ENCODE measurements at places on chromosomes 3 and 15.
A peak's percentile ranks its signal among the peaks of the same experiment; 100 is the strongest.

DNA sequence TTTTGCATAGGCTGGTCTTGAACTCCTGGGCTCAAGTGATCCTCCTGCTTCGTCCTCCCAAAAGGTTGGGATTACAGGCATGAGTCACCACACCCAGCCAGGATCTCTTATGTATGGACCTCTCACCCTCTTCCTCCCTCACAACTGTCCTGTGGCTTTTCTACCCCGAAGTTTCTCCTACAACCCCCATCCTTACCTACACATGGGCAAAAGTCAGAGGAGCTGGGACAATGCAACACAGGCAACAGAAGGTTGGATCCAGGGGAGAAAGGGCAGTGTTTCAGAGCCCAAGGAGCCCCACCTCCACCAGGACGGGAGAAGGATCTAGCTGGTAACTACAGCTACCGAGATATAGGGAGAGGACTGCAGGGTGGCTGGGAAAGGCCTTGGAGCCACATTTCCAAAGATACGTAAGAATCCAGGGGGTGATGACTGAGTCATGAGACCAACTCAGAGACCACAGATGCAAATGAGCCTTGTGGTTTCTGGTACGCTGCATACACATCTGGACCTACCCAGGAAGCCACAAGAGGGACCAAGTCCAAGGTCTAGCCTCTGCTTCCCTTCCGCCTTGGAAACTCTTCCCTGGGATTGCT is 13.6 kb downstream of the IGDCC4 start:
- no peak for DNase-seq

GRCh38 chr15:96505014-96505413 is 174.5 kb downstream of the NR2F2 start:
- no peak for DNase-seq

GRCh38 chr3:16373341-16373946 is 108.4 kb downstream of the OXNAD1 start:
- DNase-seq: no peak

- DNase-seq: no peak
These were observed 11.7 kb upstream of the ADAMTS17 start for GRCh38 chr15:100353449-100353848.

- DNase-seq: no peak
These were observed 147.2 kb upstream of the TPM1 start for GRCh38 chr15:62895139-62895866.

- no peak for DNase-seq
These were observed 94.7 kb downstream of the TNIK start for GRCh38 chr3:171365489-171365888.

GRCh38 chr15:73282567-73283365 is 86.0 kb downstream of the HCN4 start:
- no peak for DNase-seq

- no peak for DNase-seq
These were observed 4.1 kb downstream of the FHIT start for GRCh38 chr3:61247191-61247590.

DNA sequence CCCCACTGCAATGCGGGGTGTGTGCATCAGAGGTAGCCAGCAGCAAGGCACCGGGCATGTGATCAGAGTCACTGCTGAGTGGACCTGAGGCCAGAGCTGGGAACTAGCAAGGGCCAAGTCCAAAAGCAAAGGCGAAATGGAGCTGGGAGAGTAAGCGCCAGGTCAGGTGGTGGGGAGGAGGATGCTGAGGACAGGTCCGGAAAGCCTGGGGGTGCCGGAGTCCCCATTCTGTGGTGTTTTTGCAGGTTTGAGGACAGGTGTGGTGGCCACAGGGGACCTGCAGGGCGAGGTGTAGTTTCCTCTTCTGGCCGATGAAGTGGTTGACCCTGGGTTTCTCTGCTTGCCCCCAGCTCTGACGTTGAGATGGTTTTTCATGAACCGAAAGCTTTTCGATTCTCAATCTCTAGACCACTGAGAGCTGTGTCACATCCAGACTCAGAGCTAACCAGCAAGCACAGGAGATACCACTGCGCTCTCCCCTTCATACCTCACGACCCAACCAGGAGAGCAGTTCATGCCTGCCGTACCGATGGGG is 35.0 kb upstream of the HES1 start:
- no peak for DNase-seq

DNA sequence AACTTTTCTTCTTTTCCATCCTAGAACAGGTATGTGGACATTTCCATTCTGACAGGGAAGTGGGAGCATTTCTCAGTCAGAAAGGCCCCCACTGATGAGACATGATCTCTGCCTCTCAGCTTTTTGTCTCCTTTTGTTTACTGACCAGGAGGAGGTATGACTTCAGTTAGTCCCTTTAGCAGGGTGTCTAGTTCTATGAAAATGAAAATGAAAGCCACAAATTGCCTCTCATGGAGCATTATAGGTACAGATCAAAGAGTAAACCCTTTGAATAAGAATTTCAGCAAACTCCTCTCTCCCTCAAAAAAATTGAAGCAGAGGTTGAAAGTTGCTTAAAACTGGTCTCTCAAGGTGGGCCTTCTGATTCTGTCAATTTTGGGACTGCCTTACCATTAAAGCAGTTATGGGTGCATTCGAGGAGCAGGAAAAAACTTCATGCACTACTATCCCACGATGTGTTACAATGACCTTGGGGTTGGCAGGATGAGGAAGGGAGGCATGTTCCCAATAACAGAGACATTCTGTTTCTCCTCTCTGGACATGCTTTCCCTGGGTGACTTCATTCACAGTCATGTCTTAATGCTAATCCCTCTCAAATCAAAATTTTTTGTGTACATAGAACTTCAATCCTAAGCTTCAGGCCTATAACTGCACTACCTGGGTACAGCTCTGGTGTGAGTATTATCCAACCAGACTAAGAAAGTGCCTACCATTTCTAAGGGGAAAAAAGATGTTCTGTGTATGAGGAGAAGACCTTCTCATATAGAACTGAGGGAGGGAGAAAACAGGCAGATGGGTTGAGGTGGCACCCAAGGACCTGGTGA is 50.6 kb upstream of the TBC1D23 start:
- DNase-seq: peak; percentile 74

GRCh38 chr3:118262800-118263402 is 771.7 kb downstream of the IGSF11 start:
- no peak for DNase-seq

DNA sequence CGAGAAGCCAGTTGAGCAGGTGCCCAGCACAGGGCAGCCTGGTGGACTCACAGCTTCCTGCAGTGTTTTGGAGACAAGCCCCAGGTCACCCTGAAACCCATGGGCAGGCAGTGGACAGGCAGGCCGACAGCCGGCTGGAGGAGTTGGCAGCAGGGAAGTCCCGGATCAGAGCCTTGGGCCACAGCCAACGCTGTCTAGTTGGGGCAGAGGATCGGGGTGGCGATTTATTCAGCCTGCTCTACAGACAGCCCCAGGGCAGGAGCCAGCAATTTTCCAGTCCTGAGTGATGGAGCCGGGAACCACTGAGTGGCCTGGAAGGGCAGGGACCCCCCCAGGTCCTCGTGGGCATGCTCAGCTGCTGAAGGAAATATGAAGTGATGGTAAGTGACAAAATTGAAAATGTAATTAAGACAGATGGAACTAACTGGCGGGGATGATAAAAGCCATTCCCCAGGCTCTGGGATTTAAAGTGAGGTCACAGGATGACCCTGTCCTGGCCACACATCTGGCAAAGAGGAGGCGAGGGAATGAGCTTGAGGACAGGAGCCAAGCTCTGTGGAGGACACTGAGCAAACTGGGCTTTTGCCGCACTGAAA is 34.4 kb upstream of the TBC1D21 start:
- DNase-seq: no peak

- DNase-seq: no peak
These were observed 3.6 kb upstream of the SH2D7 start for GRCh38 chr15:78088773-78089080.

GRCh38 chr3:16064642-16065414 is 109.7 kb upstream of the GALNT15 start:
- DNase-seq: no peak

DNA sequence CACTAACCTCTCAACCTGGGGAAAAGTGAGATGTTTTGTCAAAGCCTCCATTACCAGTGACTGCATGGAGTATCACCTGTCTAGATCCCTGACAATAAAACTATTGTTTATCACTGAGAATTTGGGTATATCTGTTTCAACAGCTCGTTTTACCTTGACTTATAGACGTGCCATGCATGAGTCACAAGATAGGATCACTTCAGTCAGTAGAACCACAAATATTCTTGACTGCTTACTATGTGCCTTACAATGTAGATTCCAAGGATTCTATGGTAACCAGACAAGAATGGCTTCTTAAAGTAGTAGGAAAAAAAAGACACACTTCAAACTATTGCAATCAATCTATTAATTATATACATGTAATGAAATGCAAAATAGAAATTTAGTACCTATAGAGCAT is 55.7 kb upstream of the GRM7 start:
- no peak for DNase-seq

- no peak for DNase-seq
These were observed 51.3 kb downstream of the LRIG1 start for GRCh38 chr3:66449411-66449974.

DNA sequence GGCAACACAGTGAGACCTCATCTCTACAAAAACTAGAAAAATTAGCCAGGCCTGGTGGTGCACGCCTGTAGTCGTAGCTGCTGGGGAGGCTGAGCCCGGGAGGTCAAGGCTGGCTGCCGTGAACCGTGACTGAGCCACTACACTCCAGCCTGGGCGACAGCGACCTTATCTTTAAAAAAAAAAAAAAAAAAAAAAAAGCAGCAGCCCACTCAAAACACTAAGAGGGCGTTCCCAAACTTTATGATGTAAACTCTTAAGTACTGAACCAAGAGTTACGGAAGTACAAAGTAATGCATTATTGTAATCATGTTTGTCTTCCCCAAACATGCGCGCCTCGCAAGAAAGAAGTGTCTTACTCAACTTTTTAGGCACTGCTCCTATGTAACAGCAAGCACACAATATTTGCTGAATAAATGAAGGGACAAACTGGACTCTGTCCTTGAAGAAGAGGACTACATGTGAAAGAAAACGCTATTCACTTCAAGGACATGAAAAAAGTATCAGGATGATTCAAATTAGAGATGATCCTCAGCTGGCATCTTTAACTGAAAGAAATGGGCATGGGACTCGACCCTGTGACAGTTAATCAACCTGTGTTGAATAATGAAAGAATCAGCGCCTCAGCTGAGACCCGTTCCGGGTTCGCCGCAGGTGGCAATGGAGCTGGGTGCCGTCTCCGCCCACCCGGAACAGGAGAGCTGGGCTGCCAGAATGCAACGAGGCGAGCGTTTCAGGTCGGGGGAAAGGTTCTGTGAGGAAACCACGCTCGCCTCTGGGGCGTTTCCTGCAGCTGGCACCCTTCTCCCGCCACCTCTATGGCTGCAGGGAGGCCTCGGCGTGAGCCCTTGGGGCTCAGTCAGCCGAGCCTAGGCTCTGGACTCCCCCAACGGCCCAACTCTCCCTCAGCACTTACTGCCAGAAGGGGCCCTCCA is 718 bp downstream of the SPG11 start:
- peak; percentile 95 for DNase-seq

DNA sequence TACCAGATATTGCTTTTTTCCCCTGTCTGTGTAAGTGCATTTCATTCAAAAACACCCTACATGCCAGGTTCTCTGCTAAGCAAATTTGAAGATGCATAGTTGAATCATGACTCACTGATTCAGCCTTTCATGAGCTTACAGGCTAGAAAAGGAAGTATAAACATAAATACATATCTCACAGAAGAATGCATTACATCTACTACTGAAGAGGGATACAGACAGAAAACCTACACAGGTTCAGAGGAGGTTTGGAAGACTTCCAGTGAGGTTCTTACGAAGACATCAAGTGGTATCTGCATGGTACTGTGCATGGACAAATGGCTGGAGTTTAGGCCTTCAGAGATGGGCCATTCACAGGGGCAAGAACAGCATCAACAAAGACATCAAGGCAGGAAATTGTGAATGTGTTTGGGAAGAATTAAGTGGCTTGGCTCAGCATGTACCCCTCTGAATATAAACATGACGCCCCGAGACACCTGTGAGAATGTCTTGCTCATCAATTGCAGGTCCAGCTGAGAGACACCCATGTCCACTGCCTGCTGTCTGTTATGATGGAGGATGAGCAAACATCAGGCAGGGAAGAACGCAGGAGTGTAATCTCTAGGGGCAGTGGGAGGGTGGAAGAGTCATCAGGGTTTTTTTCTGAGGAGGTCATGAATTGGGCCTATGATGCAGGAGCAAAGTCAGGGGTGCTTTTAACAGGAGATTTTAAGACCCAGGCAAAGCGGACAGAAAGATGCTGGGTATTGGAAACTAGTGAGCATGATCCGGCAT is 105.1 kb upstream of the GALNT15 start:
- DNase-seq: no peak

DNA sequence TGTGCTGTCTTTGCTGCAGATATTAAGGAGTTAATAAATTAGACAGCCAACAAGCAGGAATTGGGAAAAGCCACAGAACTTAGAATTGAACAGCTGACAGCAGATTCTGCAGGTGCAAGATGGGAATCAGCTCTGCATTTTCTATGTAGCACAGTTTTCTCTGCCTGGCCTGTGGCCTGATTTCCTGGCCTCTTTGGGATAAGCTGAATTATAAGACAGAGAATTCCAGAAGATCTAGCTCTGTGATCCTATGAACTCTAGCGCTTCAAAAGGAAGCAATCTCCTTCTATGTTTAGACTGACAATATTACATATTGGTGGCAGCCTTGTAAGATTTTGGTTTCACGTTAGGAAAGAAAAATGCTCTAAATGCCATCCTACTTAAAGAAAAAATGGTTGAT is 24.0 kb upstream of the SOX2 start:
- no peak for DNase-seq

DNA sequence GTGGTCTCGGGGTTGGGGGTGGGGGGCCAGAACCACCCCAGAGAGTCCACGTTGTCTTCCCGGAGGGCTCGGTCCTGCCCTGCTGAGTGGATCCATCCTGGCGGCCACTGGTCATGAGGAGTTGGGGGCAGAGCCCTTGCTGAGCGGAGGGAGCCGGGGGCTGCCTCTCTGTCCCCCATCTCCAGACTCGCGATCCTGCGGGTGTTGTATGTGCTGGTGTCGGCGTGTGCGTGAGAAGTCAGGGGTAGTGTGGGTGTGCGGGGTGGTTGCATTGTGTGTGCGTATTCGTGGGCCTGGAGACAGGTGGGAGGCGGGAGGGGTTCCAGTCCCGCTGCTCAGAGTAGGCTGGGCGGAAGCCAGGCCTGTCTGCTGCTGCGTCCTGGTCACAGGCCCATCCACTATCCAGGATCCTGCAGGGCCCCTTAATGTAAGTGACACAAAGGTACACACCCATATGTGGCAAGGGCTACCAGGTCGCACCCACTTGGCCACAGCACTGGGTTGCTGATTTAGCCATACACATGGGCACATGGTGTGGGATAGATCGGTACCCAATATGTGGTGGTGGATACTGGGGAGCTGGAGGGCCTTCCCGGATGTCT is 30.7 kb downstream of the NBEAL2 start:
- no peak for DNase-seq

DNA sequence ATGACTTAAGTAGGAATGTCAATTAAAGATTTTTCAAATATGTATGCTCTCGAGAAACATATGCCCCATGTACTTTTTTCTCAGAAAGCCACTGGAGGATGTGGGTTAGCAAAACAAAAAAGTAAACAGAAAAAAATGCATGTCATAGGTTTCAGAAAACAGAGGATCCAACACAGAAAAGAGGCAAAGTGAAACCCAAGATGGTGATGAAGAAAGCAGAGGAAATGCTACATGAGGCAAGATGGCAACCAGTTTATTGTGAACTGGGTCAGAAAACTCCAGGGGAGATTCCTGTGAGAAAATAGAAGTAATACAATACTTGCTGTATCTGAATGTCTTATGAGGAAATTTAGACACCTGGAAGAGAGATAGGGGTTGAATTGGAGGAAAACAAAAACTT is 30.8 kb upstream of the EOMES start:
- peak; percentile 73 for DNase-seq

GRCh38 chr3:40387001-40387894 is at the start of gene ENTPD3:
Gene ENTPD3 (plus strand): TSS chr3:40387184. CDS start chr3:40388058, 874 bp downstream.
- DNase-seq: peak; percentile 71

- peak; percentile 79 for DNase-seq
These were observed 14.7 kb downstream of the CHD2 start for GRCh38 chr15:92914768-92915221.
